ENCODE measurements at places on chromosomes 6 and 20.

- no peak for DNase-seq
These were observed 168.0 kb downstream of the HDGFL1 start for GRCh38 chr6:22737331-22737730.

- DNase-seq = no peak
These were observed 179.3 kb downstream of the MTHFD1L start for GRCh38 chr6:151044465-151045441.

DNA sequence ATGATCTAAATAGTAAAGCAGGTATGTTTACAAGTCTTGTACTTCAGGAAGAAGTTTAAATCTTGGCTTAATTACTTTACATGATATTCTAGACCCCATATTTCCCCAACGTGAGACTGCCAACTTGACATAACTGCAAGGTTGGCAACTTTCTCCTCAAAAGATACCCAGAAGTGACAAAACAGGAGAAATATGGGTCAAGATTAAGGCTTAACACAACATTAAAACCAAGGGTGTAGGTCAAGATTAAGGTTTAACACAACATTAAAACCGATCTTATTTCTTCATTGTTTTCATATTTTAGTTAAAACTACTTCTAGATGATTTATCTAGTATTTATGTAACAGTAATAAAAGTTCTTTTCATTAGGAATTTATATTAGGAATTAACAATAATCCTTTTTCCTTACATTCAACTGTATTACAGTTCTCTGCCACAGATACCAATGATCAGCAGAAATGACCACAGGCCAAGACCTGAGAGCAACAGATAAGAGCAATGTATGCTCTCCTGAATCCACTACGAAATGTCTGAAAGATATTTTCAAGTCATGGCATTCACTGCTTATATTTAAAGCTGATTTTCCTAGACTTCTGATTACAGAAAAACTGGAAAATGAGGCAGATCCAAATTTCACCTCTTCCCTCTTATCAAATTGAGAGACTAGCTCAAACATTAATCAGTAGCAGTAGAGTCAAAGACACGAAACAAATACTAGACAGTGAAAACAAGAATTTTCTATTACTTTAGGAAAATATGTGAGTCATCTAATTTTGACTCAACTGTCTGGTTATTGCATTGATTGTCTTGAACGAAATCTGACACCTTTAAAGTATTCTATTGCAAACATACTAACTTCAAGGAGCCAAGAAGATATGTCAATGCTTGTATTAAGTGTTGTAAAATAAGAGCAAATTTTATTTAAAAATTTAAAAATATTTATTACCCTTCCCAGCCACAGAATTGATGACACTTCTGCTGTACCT, 72.3 kb downstream of the RNGTT start:
- no peak for DNase-seq

GRCh38 chr6:81864124-81864523, 111.6 kb upstream of the TENT5A start:
- no peak for DNase-seq

DNA sequence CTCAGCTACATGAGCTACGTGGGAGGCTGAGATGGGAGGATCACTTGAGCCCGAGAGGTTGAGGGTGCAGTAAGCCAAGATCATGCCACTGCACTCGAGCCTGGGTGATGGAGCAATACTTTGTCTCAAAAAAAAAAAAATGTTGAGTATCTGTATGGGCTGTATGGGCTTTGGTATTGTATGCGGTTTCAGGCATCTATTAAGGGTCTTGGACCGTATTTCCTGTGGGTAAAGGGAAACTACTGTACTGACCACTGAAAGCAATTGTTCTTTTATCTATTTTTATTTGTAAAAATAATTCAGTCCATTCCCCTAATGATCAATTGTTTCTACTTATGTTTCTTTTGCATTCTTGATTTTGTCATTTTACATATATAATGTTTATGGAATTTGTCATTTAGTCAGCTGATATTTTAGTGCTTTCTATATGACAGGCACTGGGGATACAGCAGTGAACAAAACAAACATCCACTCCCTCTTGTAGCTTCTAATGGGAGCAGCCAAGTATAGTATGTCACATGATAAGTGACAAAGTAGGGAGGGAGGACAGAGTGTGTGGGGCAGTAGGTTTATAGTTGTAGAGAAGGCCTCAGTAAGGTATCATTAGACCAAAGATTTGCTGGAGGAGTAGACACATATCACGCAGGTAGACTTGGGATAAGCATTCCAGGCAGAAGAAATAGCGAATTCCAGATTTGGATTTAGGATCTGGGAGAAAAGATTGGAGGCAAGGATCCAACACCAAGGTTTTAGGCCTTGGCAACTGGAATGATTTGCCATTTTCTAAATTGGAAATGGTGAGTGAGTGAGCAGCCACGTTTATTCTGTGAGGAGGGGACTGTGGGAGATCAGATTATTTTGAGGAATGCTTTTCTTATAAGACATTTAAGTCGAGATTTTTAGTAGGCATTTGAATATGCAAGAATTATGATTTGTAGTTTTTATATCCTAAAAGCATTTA, 6.0 kb downstream of the PCMT1 start:
- DNase-seq = peak; percentile 47

GRCh38 chr6:106180208-106180607, 94.1 kb downstream of the PRDM1 start:
- no peak for DNase-seq

DNA sequence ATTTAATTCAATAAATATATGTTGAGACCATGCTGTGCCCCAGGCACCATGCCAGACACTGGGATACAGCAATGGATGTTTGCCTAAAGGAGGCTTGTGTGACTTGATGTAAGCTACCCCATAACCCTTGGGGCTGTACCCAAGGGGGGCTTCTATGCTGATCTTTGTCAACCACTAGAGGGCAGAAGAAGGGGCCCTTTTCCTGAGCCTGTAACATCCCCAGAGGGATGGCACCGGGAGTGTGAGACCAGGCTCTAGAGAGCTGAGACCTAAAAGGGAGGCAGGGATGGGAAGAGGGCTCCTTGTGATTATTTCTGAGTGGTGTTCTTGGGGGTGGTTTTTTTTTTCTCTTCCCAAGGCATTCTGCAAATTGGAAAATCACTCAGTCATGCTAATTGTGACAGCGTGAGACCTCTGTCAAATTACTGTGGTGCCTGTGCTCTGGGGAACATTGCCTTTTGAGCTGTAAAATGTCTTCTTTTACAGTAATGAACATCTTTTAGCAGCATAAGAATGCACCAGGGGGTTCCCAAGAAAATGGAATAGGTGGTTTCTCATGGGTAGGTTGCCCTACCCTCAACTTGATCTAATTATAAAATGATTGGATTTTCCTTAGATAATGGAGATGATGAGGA, 138.7 kb upstream of the SLC24A3 start:
- no peak for DNase-seq

- no peak for DNase-seq
These were observed 29.0 kb downstream of the FAM50B start for GRCh38 chr6:3878048-3878666.

DNA sequence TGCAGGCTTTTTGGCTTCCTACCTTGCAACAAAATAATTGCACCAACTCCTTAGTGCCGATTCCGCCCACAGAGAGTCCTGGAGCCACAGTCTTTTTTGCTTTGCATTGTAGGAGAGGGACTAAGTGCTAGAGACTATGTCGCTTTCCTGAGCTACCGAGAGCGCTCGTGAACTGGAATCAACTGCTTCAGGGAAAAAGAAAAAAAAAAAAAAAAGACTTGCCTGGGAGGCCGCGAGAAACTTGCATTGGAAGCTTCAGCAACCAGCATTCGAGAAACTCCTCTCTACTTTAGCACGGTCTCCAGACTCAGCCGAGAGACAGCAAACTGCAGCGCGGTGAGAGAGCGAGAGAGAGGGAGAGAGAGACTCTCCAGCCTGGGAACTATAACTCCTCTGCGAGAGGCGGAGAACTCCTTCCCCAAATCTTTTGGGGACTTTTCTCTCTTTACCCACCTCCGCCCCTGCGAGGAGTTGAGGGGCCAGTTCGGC, 420 bp downstream of the SOX4 start:
- no peak for DNase-seq

GRCh38 chr6:160462116-160462515, 113.9 kb downstream of the SLC22A3 start:
- no peak for DNase-seq

GRCh38 chr6:81511423-81511822, 241.1 kb downstream of the TENT5A start:
- no peak for DNase-seq

DNA sequence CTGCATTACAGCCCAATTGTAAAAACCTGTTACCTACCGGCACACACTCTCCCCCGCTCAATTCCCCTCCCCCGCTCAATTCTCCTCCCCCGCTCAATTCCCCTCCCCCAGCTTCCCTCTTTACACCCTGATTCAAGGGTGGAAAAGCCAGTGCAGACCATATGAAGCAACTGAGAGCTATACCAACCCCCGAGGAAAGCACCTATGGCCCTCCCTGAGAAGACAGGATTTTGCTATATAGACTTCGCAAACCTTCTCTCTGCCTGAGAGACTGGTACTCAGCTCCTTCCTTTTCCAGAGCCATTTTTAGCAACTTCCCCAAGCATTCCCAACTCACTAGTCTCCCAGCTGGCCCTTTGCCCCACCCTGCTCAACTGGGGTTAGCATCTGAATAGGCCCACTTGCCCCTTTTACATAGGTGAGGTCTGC, 7.6 kb downstream of the GNAS-AS1 start:
- no peak for DNase-seq

- no peak for DNase-seq
These were observed 160.1 kb downstream of the DLL1 start for GRCh38 chr6:170130771-170131241.

GRCh38 chr6:37820718-37821079, 1.2 kb downstream of the ZFAND3 start:
- DNase-seq = no peak

- DNase-seq = no peak
These were observed 203.9 kb upstream of the PRDM1 start for GRCh38 chr6:105882121-105882803.

GRCh38 chr6:138815797-138816528, 20.1 kb downstream of the ECT2L start:
- DNase-seq = peak; percentile 72

DNA sequence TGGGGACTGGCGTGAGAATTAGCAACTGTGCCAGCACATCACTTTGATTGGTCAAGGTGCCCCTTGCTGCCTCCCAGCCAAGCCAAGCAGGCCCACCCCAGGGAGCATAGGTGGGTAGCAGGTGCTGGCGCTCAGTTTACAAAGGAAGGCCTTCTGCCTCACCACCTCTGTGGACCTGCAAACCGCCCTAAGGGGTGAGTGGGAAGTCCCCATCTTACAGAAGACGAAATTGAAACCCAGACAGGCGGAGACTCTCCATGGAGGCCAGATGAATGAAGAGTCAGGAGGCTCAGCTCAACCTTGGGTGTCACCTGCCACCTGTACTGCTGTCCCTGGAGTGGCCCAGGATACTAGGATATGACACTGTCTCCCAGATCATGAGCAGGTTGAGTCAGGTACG, 21.5 kb upstream of the MAS1L start:
- DNase-seq = no peak

GRCh38 chr20:25544311-25544710, 41.0 kb downstream of the NINL start:
- DNase-seq = no peak

DNA sequence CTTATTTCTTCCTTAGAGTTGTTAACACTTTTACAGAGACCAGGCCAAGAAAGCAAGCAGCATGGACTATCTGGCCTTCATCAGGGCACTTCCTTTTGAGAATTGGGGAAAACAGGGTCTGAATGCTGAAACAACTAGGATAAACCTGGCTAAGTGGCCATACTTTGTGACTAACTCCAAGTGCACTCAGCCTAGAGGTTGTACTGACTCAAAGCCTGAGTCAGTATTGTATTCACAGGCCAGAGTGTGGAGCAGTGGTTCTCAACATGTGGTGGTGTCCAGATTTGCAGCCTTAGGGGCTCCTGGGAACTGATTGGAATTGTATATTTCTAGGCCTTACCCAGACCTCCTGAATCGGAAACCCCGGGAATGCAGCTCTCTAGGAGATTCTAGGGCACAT, 20.1 kb downstream of the SEC23B start:
- no peak for DNase-seq

GRCh38 chr20:42492290-42492689, 697.4 kb downstream of the PTPRT start:
- peak; percentile 83 for DNase-seq

GRCh38 chr6:31906122-31906521, 4.2 kb upstream of the ZBTB12 start:
- no peak for DNase-seq

DNA sequence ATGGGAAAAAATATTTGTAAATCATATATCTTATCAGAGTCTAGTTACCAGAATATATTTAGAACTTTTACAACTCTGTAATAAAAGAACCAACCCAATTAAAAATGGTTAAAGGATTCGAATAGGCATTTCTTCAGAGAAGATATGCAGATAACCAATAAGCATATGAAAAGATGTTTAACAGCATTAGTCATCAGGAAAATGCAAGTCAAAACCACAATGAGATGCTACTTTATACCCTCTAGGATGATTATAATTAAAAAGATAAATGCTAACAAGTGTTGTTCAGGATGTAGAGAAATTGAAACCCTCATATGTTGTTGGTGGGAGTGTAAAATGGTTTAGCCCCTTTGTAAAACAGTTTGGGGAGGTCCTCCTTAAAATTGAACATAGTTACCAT, 94.1 kb downstream of the LRRC1 start:
- no peak for DNase-seq

GRCh38 chr20:13355941-13356486, 134.9 kb downstream of the ISM1 start:
- DNase-seq = no peak

DNA sequence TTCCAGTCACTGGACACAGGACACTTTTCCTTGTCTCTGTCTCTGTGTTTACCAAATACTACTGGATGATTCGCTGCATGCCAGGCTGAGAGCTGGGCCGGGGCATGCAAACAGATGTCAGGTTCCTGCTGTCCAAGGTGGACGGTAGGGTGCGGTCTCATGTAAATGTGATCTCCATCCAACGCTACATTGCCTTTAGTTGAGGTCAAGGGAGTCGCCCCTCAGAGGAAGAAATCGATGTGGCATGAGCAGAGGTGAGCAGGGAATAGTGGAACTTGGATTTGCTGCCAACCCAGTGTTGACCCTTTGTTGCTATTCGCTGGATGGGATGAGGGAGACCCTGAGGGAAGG, 9.8 kb upstream of the TOX2 start:
- no peak for DNase-seq

GRCh38 chr6:44102527-44102926, 24.7 kb downstream of the MRPL14 start:
- no peak for DNase-seq

DNA sequence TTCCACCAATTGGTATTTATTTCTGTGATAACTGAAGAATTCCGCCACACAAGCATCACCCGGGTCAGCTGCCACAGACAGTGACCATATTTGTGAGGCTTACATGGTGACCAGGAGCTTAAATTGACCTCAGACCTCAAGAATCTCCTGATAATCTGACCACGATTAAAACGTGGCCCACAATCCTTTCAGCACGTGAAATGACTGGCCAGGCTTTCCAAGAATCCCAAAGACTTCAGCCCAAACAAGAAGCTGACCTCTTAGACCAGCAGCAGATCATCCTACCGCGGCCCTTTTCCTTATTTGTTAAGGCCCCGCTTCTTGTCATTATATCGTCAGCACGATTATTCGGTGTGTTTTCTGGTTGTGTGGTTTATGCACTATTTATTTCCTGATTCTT, 45.6 kb upstream of the CD93 start:
- no peak for DNase-seq

GRCh38 chr6:125086716-125087115, 66.9 kb upstream of the TPD52L1 start:
- no peak for DNase-seq

- no peak for DNase-seq
These were observed 581.5 kb downstream of the MMUT start for GRCh38 chr6:48881551-48881950.

Data from inflammatory macrophage treated with lipopolysaccharide for 4 hours (primary cell).